Stimulated activated naive CD8-positive, alpha-beta T cell treated with anti-CD3 and anti-CD28 coated beads, Interleukin-15, Interleukin-2, amounts not matched to agents 100 U/mL and 50 U/mL, for 24 hours (primary cell): ENCODE measurements at places on chromosomes 2 and 18.

GRCh38 chr2:9422321-9423099, 818 bp downstream of the ITGB1BP1 start:
- DNase-seq, result peak; percentile 59

GRCh38 chr2:10234409-10235094, 68.2 kb upstream of the HPCAL1 start:
- no peak for DNase-seq

- no peak for DNase-seq
Measured at GRCh38 chr2:169116327-169116726, 47.0 kb downstream of the DHRS9 start.

DNA sequence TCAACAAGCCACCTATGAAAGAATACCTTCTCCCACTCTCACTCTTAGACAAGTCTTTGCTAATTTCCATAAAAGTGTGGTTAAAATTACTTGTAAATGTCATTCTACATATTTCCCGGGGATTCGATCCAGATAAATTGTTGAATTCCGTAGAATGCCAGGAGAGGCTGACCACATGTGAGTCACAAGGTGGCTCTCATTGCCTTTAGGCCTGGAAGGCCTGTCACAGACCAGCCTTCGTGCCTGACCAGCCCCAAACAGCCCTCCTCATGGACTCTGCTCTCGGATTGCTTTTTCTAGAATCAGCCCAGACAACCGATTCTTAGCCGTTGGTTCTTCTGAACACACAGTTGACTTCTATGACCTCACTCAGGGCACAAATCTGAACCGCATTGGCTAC, 86.0 kb downstream of the RTN4 start:
- no peak for DNase-seq

- DNase-seq, result peak; percentile 40
Measured at GRCh38 chr2:86789687-86790133, 1.0 kb downstream of the CD8A start.

DNA sequence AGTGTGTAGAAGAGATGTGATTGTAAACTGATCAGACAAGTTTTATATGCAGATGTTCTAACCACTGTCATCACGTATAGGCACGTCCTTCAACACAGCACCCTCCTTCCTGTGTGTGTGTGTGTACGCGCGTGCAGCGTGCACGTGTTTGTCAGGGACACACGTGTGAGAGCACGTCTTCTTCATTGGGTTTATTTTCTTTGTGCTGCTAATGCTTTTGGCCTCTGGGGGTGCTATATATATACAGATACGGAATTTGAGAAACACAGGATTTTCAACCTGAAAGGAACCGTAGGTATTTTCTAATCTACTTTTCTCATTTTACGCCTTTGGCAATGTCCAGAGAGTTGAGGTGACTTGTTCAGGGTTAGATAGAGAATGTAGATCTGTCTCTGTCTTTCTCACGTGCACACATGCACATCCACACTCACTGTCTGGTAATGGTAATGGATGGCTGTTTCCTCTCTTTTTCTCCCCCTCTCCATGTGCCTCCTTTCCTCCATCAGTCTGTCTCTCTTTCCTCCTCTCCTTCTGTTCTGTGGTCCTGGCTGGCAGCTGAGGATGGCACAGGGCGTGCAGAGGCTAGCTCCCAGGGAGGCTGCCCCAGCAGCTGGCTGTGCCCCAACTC, 13.4 kb upstream of the CELF4 start:
- DNase-seq, result no peak

DNA sequence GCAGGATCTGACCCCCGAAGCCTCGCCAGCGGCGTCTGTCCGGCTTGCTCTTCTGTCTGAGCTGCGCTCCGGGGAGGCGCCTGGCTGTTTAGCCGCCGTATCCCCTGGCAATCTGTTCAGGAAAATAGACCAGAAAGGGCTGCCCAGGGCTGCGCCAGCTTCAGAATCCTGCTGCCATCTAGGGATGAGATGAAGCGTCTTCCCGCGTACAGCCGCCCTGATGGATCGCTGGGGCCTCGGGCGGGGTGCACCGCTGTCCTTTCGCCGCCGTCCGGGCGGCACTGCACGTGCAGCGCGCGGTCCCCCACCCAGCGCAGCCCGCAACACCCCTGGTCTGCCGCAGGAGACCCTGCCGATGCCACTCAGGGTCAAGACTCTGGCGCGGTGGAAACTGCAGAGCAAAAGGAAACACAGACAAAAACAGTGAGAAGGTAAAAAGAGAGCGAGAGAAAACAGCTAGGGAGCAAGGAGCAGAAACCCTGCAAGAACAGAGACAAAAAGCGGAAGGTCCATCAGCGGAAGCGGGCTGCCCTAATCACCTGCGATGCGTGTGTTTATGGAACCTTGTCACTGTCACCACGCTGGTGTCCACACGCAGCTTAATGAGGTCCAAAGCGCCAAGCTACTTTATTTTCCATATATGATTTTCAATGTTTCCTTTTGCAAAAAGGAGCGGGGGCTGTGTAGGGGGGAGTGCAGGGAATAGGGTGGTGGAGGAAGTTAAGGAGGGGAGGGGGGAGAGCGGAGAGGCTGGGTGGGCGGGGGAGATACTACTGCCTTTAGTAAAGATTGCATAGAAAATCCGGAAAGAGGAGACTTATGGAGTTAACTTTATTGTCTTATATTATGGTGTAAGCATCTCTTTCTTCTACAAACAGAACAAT, 2113.3 kb upstream of the PIK3C3 start:
- DNase-seq, result no peak

- DNase-seq, result no peak
Measured at GRCh38 chr18:28729321-28729720, 552.4 kb upstream of the CDH2 start.

GRCh38 chr2:51158251-51158650, 126.3 kb upstream of the NRXN1 start:
- no peak for DNase-seq

- no peak for DNase-seq
Measured at GRCh38 chr2:191038241-191038725, 24.3 kb upstream of the STAT1 start.

DNA sequence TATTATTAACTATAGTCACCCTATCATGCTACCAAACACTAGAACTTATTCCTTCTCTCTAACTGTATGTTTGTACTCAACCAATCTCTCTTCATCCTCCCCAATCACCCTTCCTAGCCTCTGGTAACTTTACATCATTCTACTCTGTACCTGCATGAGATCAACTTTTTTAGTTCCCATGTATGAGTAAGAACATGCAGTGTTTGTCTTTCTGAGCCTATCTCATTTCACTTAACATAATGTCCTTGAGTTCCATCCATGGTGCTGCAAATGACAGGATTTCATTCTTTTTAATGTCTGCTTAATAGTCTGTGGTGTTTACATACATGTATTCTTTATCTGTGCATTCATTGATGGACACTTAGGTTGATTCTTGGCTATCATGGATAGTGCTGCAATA, 108.9 kb upstream of the RFX8 start:
- no peak for DNase-seq

DNA sequence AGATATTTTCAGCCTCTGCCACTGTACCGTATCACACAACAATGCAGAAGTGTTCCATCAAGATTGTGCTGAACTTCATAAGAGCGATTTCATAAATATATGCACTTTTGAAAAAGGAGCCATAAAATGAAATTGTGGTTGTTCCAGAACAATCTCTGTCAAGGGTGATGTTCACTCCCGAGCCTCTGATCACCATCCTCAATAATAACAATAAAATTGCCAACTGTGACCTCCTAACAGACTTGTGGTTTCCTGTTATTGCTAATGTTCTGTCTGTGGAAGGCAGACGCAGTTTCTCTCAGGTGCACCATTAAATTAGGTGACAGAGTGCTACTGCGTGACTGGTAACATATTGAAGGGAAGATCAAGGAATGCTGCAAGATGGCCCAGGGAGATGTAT, 383.7 kb downstream of the SOCS6 start:
- no peak for DNase-seq

DNA sequence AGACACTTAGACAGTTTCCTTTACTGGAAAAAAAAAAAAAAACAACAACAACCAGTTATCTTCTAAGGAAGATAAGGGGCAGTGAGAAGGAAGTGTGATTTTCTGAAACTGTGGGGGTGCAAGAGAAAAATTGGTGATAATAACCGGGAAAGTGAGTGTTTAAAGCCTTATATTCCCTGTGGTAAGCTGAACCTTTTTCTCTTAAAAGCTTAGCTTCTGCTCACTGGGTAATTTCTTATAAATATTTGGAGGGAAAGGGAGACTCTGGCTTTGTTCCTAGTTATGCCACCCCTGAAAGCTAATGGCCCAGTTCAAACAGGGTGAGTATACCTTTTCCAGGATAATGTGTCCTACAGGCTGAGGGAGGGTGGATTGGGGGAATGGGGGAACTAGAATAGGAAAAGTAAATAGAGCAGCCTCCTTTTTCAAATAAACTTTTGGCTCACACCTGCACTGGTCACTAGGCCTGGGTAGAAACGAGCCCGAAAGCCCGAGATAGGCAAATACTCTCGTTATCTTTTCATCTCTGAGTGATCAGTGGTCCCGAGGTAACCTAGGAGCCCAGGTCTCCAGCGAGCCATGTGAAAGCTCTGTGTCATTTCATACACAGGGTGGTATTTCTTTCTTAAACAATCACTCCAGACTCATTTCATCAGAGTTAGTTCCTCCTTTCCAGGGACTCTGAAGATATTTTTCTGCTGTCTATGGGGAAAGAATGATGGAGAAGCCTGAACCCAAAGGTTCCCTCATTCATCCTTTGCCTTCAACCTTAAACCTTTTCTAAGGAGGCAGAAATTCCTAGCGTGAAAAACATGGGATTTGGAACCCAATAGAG, 15.5 kb upstream of the SRBD1 start:
- no peak for DNase-seq

DNA sequence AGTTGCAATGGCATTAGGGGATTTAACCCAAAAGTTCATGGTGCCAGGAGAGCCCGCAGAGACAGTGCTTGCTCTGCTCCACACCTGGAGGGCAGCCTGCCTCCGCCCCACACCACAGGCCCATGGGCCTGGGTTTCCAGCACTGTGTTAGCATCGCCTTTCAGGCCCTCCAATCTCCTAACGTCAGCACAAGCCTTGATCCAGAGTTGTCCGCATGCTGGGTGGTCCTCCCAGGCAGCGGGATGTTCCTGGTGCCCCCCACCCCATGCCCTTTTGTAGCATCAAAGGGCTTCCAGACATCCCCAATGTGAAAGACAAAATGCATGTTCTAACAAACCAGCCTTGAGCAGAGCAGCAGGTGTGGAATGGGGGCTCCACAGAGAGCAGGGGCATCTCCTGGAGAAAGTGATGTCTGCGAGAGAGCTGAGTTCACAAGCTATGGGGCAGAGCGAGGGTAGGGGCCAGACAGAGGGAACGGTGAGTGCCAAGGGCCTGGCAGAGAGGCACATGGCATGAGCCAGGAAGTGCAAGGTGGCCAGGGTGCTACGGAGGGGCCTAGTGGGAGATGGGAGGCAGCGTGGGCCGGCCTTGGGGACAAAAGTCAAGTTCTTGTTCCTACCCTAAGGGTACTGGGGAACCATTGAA, 119.2 kb downstream of the CYP26B1 start:
- no peak for DNase-seq

DNA sequence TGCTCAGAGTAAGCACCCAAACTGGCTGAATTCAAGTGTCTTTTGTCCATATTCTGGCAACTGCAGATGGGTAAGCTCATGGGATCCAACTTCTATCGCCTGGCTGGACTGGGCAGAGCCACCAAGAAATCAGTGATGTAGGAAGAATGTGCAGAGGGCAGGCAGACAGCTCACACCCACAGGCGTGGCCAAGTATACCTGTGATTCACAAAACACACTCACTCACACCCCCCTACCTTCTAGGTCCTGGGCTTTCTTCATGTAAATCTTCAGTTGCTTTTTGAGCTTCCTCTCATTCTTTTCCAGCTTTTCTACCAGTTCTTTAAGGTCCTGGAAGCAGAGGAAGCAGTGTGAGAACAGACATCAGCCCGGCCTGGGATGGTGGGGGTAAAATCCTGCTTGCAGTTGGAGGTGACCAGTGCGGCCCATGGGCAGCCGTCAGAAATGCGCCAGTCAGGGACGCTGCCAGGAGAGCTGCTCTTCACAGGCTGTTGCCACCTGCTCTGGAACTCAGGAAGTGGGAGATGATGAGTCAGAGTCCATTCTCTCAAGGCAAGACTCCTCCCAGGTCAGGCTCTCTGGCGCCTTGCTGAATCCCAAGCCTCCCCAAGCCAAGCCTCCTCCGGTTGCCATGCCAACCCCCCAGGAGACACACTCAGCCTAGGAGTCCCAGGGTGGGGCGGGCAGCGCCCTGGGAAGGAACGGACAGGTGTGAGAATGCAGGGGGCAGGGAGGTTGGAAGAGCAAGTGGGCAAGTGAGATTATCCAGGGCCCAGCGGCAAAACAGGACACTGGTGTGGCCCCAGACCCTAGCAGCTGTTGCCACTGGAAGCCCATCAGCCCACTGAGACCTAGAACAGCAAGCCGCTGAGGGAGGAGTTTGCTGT, 36.2 kb upstream of the ACAA2 start:
- DNase-seq, result no peak

DNA sequence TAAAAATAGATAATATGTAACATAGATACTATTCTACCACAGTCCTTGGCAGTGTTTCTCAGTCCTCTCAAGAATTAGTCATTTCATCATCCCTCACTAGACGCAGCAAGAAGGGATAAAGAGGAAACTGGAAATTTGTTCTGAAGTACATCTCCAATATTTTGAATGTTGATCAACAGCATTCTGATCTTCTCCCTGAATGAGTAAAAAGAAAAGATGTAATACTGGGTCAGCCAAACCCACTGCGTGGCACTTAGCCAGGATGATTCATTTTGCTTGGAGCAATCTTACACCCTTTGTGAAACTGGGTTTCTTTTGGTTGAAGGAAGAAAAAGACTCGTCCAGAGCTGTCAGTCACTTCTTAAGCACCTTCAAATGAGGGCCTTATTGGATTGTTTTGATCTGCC, 54.1 kb downstream of the TAF1B start:
- peak; percentile 74 for DNase-seq

- no peak for DNase-seq
Measured at GRCh38 chr18:48476550-48476917, 62.3 kb upstream of the CTIF start.

DNA sequence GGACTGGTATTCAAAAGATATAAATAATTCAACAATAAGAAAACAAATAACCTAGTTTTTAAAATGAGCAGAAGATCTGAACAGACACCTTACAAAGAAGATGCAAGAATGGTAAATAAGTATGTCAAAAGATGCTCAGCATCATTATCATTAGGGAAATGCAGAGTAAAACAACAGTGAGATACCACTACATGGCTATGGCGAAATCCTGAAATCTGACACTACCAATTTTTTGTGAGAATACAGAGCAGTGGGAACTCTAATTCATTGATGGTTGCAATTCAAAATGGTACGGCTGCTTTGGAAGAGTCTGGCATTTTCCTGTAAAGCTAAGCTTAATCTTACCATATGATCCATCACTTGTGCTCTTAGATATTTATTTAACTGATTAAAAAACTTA, 151.8 kb downstream of the UBR3 start:
- DNase-seq, result no peak
